Stimulated activated effector memory CD8-positive, alpha-beta T cell treated with anti-CD3 and anti-CD28 coated beads, Interleukin-12 subunit alpha, Interleukin-12 subunit beta, amount 100 ng/mL, for 72 hours (primary cell): ENCODE measurements at places on chromosomes 7 and 10.

GRCh38 chr7:28348636-28349035 lies 63.7 kb upstream of the CREB5 start:
- DNase-seq, result no peak

DNA sequence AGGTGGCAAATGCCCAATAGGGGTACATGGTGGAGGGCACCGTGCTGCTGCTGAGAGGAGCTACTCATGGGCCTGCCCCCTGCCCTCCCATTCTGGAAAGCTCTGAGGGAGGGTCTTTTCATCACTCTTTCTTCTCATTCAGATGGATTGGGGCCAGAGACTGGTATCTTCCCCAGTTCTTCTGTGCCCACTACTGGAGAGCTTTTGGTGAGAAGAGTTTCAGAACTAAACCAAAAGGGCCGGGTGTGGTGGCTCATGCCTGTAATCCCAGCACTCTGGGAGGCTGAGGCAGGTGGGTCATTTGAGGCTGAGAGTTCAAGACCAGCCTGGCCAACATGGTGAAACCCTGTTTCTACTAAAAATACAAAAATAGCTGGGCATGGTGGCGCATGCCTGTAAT lies 12.5 kb downstream of the ADRA2A start:
- DNase-seq, result no peak

- DNase-seq, result no peak
Measured at GRCh38 chr10:62015994-62016393, 114.5 kb downstream of the ARID5B start.

GRCh38 chr10:47198221-47198620 lies 101.8 kb upstream of the GDF10 start:
- DNase-seq, result no peak

DNA sequence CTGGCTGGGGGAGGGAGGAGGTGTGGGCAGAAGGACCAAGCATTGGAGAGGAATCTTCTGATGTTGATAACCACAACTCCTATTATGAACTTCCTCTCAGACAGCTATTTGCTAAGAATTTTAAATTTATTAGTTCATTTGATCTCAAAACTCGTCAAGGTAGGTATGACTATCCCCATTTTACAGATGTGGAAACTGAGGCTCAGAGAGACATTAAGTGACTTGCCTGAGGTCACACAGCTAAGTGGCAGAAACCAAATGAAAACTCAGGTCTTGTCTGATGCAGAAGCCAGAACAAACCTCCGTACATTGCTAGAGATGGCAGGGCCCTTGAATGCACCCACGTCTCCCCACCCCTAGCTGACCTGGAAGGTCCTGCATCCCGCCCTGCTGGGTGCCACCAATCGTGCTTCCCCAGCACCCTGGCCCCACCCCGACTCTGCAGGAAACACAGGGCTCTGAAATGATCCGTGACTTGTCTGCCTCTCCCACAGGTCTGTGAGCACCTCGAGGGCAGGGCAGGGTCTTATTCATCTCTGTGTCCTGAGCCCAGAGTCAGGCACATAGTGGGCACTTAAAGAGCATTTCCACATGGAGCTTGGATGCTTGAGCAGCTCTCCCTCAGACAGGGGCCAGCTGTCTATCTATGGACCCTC lies 5.6 kb upstream of the PALD1 start:
- no peak for DNase-seq

GRCh38 chr10:114274616-114275453 lies 35.8 kb downstream of the VWA2 start:
- no peak for DNase-seq

DNA sequence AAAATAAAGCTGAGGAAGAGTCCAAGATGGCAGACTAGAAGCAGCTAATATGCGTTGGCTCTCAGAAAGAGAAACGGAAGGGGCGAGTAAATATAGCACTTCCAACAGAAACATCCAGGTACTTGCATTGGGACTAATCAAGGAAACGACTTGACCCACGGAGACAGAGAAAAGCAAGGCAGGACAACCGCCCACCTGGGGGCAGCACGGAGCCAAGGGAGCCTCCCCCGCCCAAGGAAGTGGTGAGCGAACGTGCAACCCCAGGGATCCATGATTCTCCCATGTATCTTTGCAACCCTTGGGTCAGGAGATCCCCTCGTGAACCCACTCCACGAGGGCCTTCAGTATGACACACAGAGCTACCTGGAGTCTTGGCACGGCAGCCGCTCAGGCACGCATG lies 45.4 kb upstream of the GRM3 start:
- DNase-seq, result no peak

DNA sequence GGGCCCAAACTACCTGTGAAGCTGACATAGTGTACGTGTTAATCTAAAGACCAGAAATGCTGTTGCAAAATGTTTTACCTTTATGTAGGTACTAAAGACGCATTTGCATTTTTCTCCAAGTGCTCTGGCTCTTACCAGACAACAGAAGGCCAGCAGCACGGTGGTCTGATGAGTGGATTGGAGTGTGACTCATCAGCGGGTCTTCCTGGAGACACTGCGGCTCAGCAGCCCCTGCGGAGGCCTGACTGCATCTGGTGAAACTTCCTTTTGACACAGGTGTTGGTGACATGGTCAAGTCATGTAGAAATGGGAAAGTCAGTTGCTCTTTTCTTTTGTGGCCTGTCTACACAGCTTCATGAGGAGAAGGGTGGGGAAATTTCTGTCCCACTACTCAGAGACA lies 723.6 kb downstream of the INHBA start:
- no peak for DNase-seq

- peak; percentile 80 for DNase-seq
Measured at GRCh38 chr7:128869138-128869943, 6.7 kb downstream of the ATP6V1F start.

- DNase-seq, result no peak
Measured at GRCh38 chr10:124160176-124160575, 66.8 kb upstream of the CHST15 start.

GRCh38 chr10:51382181-51382580 lies 307.9 kb downstream of the PRKG1 start:
- no peak for DNase-seq

GRCh38 chr7:149423449-149424110 lies 37.3 kb downstream of the ZNF777 start:
- no peak for DNase-seq

DNA sequence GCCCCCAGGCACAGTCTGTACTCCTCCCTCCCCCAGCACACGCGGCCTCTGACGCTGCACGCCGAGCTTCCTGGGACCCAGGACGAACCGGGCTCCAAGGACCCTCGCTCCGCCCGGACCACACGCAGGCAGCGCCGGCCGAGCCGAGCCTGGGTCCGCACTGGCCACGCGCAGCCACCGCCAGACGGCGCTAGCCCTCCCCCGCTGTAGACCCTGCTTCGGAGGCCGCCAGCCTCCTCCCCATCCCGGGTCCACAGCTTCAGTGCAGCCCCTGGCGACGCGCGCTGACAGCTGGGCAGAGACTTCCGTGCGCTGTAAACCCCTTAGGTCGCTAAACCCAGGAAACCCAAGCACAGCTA lies 936 bp upstream of the TCERG1L start:
- DNase-seq, result no peak

GRCh38 chr7:127793582-127793981 lies 141.6 kb downstream of the SND1 start:
- DNase-seq, result no peak

DNA sequence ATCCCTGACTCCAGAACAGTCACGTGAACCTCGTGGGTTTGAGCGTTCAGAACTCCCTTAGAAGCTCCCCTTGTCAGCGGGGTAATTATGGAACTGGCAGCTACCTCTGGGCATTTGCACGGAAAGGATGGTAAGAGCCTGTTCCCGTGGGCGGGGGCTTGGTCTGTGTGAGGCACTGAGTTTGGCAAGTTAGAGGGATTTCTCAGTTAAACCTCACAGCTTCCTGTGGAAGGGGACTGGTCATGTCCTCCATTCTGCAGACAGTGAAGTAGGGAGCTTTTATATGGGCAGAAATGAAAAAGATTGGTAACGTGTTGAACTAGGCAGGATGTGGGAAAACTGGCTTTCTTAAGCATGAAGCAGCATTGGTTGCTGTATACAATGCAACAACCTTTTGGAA lies 16.0 kb downstream of the PALD1 start:
- no peak for DNase-seq
